ENCODE measurements at places on chromosomes 1 and 21.

GRCh38 chr1:97647776-97648175, 273.1 kb downstream of the DPYD start:
- no peak for DNase-seq

DNA sequence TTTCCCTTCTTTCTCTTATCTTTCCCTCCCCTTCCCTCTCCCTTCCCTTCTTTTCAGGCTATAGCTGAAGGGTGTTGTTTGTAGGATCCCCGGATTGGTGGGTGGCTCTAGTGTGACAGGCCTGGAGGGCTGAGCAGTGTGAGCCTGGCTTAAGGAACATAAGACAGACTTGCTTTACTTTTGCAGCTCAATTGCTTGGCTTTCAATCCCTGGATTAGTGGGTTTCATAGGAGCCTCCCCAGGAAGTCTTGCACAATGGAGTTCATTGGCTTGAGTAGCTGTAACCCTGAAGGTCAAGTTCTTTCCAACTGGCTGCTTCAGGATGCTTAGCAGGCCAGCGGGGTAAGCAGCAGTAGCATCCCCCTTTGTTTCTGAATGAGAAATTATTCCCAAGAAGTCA, 126.7 kb downstream of the CAMTA1 start:
- no peak for DNase-seq

- no peak for DNase-seq
Observed at GRCh38 chr1:52955129-52955970, 28.3 kb downstream of the SCP2 start.

DNA sequence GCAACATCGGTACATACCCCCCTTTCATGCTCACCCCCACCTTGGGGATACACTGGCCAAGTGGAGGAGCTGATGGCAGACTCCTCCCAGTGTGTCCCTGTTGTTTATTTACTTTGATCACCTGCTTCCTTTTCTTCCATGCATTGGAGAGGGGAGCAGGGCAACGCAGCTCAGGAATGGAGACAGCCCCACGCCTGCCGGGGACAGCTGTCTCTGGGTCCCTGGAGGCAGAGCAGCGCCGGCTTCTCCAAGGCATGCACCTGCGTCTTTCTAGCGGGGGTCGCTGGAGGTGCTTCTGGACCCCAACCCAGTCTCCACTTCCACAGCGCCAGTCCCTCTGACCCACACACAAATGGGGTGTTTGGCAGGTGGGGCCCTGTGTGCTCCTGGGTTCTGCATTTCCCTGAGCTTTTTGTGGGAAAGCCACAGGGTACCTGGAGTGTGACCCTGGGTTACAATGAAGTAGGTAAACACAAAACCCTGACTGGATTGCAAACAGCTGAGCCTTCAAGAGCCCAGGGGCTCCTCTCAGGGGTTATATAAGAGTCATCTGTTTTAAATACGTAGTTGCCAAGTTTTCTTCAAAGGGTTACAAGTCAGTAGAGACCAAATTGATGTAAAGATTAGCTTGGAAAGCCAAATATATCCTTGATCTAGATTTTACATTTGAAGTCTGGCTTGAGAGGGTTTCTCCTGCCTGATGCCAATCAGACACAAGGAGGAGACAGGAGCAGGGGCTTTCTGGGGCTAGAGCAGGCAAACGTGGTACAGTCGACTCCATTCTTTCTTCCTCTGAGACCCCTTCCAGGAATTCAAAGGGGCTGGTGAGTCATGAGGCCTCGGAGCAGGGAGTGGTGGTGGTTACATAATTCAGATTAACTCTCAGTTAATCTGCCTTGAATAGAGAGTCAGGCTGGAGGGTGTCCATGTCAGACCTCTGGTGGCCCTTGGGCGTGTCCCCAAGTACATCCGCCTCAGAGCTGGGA, 4.5 kb downstream of the AJAP1 start:
- no peak for DNase-seq

DNA sequence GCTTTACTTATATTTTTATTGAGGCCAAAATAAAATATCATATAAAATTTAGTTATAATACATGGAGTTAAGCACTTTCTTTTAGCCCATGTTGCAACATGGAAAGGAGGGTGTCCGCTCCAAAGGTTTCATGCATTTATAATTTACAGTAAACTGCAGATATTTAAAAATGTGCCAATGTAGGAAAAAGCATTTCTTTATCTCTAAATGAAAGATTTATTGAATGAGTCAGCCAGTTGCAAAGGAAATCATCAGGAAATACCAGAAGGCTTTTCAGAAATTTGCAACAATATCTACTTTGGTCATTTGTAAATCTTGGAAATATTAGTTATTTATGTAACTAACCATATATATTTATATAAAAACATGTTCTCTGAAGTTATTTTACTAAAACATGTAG, 12.1 kb downstream of the ATP6V1G3 start:
- no peak for DNase-seq

- DNase-seq, result no peak
Observed at GRCh38 chr21:45290948-45291612, 3.4 kb upstream of the POFUT2 start.
